NCI-H2171 treated with DMSO at 0.1 percent for 48 hours (cell line): ENCODE measurements at places on chromosomes 11 and 22.

GRCh38 chr11:128848815-128849455 lies 18.2 kb downstream of the KCNJ1 start:
- DNase-seq, result no peak

- no peak for DNase-seq
These were observed 15.8 kb upstream of the CHADL start for GRCh38 chr22:41256254-41257253.

DNA sequence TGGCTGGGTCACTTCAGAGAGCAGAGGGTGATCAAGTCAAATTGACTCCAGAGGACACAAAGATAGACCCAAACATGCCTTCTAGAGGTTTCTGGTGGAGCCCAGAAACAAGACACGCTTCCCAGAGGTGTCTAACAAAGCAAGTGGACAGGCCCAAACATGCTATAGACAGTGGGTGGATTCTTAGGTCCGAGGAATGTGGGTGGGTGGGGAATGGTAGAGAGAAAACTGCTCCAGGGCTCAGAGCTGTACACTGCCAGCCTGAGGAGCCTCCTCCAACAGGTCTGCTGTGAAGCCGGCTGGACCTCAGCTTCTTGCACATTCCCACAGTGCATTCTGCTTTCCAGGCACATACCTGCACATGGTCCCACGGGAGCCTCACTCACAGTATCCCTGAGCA lies 116.8 kb upstream of the NECTIN1 start:
- no peak for DNase-seq

DNA sequence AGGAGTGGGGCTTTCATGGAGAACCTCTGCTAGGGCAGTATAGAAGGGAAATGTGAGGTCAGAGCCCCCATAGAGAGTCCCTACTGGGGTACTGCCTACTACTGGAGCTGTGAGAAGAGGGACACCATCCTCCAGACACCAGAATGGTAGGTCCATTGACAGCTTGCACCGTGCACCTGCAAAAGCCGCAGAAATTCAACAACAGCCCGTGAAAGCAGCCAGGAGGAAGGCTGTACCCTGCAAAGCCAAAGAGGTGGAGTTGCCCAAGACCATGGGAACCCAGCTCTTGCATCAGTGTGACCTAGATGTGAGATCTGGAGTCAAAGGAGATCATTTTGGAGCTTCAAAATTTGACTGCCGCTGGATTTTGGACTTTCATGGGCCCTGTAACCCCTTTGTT lies 245.6 kb downstream of the TENM4 start:
- DNase-seq, result no peak

GRCh38 chr11:66974724-66975404 lies at the start of gene C11orf86:
Gene C11orf86, plus strand, starts transcription at chr11:66975304. Its CDS starts 59 bp downstream, at chr11:66975363.
- DNase-seq, result no peak

GRCh38 chr11:69278091-69278867 lies 15.7 kb upstream of the MYEOV start:
- no peak for DNase-seq

- no peak for DNase-seq
These were observed 153.1 kb downstream of the TEAD1 start for GRCh38 chr11:12827369-12827768.

DNA sequence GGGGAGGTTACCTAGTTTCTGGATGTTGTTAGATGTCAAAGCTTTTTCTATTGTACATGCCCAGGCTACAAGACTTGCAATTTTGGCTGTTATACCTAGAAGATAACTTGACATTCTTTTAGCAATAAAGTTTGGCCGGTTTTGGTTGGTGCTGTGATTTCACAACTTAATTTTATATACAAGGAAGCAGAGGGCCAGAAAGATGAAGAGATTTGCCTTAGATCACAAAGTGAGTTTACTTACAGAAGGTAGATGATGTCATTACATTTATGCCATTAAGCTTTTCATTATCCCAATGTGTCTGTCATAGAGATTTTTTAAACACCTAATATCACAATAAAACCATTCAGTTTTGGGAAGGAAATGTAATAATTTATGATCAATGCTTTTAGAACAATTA lies 698.7 kb upstream of the ANO3 start:
- DNase-seq, result no peak

DNA sequence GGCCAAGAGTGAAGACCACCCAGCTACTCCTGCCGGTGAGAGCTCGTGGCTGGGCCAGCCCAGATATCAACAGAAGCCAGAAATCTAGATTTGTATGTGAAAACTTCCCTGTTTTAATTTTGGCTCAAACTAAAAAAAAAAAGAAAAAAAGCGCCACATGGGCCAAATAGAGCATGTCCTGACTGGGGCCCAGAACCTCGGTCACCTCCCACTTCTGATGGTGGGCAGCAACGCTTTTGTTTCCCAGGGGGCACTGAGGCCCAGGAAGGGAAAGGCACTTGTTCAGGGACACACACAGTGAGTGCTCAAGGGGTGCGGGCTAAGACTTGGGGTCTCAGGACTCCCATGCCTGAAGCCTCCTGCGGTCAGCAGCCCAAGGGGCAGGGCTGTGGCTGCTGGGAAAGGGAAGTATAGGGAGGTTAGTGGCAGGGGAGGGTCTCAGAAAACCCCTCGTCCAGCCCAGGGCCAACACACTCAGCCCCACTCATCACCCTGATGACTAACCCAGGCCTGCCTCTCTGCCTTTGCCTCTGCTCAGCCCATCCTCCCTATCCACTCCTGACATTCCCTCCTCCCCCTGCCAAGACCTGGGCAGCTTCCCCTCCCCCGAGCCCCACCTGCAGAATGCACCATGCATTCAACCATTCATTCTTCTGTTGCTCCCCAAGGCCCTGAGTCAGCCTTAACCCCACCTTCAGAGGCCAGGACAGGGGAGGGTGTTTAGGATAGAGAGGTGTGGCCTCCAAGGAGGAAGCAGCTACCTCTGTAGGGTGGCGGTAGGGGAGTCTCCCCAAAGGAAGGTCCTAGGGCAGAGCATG lies 30.0 kb upstream of the TCF20 start:
- DNase-seq, result no peak

DNA sequence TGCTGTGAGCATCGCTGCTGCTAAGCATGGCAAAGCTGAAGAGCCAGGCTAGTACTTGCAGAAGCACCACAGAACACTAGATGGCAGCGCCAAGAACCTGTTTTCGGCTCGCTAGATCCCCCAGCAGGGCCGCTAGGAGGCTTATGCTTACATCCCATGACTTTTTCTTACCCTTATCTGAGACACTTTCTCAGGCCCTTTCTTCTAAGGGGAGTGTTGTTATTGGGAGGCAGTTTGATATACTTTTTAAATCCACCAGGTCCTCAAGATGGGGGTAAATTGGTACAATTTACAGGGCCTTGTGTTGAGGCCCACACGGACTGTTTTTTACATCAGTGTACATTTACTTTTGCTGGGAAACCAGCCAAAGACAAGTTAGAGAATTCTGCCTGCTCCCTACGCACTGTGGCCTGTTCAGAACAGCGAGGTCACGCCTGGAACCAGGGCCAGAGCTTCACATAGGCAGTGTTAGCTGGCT lies 4.0 kb downstream of the TRIM6 start:
- peak; percentile 7 for DNase-seq

GRCh38 chr11:2269601-2270321 lies 627 bp downstream of the ASCL2 start:
- peak; percentile 17 for DNase-seq
